CD4-positive, alpha-beta T cell treated with Interleukin-12 subunit alpha and Interleukin-12 subunit beta, for 1 hour (primary cell): ENCODE measurements at places on chromosomes 4 and X.
A peak's percentile ranks its signal among the peaks of the same experiment; 100 is the strongest.

DNA sequence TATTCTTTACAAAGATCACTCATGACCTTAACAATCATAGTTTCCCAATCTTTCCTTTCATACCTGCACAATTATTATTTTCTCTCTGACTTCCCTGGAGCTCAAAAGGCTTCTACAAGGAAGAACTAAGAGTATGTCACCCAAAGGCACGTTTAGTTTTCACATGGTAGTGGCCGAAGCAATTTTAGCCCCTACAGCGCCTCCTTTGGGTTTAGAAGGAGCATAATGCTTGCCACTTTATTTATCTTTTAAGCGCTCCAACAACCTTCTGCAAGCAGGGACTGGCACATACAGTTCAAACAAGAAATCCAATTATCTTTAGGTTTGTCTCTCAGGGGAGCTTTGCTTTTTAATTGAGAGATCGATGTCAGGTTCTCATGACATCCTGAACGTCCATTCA lies 42.0 kb upstream of the IGSF1 start:
- no peak for DNase-seq

DNA sequence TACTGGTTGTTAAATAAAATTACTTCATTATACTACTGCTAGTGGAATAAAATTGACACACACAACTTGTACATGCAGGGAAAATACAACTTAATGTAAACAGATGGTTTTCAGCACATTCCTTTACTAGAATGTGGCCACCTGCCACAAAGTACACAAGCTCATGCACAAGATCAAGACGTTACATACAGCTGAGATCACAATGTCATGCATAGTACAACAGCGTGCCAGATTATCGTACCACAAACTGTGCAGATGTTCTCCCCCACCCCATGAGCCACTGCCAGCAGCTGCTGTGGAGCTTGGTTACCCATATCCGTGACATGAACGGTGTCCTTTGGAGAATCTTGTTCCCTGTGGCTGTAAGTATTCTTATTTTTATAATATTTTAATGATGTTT lies 27.7 kb downstream of the FBXO8 start:
- DNase-seq, result no peak

- DNase-seq, result peak; percentile 30
Observed at GRCh38 chr4:6183740-6184139, 16.6 kb downstream of the JAKMIP1 start.

- DNase-seq, result no peak
Observed at GRCh38 chr4:159141193-159141592, 38.3 kb downstream of the RAPGEF2 start.

DNA sequence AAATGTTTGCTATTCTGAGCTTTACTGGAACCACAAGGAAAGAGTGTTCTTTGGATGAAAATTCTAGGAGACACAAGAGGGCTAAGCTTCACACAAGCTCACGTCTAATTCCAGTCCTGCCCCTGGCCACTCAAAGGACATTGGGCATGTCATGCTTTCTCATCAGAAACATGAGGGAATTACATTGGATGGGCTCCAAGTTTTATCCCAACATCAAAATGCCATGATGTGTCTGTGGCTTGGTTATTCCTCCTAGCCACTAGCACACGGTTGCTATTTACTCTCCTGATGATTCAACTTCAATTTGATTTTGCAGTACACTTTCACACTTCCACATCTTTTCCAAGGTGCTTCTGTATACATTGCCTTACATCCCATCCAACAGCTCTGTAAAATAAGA lies 149.6 kb upstream of the FAM9B start:
- no peak for DNase-seq
